CD4-positive, alpha-beta T cell treated with Interleukin-15 for 4 hours (primary cell): ENCODE measurements at places on chromosomes 12 and 14.

GRCh38 chr12:66365718-66366490, 63.6 kb downstream of the HELB start:
- DNase-seq = no peak

DNA sequence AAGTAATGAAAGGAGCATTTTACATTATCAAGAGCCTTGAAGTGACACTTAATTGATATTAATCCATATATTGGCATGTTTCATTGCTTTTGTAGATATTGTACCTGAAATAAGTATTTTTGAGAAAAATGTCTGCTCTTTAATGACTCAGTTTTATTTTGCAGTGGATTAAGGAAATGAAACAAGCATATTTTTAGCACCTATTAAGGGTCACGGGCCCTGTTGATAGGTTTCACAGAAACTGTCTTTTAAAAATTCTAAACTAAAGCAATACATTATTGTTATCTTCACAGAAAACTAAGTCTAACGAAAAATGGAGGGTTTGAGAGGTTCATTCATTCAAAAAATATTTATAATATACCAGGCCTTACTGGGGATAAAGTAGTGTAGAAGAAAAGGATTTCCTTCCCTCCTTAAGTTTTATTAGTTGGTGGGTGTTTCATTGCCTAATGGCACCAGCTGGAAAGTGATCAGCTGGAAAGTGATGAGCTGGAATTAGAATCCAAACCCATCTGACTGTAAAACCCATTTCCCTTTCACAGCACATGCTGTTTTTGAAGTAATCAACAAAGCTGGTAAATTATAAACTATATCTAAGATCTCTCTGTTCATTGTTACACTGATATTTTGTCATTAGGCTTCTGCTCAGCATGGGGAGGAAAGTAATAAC, 54.2 kb downstream of the PTPRQ start:
- no peak for DNase-seq

GRCh38 chr12:54358191-54358944, 5.9 kb downstream of the GPR84 start:
- DNase-seq = peak; percentile 45

DNA sequence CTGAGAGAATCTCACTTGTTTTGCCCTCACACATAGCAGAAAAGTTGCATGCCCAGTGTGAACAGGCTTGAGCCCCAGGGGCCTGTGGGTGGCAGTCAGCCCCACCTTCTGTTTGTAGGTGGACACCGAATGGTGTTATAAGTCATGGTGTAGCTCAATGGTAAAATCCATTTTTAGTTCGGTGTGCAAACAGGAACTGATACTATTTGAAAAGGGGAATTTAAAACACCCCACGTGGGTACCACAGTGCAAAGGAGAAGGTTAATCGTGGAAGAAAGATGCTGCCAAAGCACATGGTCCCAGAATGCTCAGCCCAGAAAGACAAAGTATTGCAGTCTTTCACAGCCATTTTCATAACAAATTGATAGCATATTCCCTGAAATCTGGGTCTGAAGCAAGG, 71.8 kb upstream of the GZMB start:
- no peak for DNase-seq

- no peak for DNase-seq
Observed at GRCh38 chr12:104250366-104251125, 35.0 kb downstream of the TXNRD1 start.

- no peak for DNase-seq
Observed at GRCh38 chr12:75632442-75632841, 121.0 kb upstream of the KRR1 start.

DNA sequence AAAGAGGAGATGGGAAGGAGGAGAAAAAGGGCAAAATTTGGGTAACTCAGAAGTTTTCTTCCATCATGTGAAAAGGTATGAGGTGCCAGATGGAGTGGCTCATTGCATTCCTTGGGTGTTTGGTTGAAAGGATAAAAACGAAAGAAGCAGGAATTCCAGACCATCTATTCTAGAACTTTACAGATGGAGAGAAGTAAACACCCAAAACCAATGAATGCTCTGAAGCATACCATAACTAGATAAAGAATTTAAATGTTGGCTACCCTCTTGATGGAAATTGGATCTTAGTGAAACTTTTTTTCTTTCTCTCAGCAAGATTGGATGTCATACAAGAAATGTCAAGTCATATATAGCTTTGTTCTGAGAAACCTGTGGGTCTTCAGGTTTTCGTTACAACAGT, 175.6 kb upstream of the FAR2 start:
- DNase-seq = no peak

DNA sequence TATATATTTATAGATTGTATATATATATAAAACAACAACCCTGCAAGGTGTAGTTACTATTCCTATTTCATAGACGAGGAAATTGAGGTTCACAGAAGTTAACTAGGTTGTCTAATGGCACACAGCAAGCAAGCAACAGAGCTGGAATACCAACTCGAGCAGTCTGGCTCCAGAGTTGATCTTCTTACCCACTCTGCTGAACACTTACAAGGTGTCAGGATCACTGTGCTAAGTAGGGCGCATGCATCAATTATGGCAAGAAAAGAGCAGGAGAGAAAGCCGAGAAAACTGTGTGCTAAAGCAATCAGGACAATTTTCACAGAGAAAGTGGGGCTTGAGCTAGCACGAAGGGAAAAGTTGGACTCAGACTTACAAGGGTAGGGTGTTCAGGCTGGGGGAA, 15.9 kb upstream of the ARMH4 start:
- DNase-seq = no peak

DNA sequence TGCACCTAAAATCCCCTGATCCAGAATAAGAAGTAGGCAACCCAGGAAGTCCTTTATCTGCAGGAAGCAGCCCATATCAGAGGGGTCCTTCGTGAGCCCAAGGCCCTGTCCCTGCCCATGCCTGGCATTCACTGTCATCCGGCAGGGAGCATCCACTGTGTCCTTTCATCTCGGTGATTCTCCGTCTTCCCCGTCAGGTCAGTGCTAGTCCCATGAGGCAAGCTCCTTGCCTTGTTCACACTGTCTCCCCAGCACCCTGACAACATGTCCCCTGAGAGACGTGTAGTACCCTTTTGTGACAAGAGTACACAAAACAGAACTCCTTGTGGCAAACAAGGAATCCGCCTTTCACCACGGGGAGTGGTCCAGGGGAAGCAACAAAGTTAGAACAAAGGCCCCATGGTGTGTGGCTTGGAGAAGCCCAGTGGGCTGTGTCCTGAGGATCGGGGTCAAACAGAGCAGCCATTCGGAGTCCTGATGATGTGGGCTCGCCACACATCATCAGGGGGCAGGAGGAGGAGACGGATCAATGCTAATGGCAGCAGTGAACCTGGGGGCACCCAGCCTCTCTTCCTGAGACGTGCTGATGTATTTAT, 112.1 kb downstream of the DICER1 start:
- no peak for DNase-seq

- no peak for DNase-seq
Observed at GRCh38 chr14:99816642-99817041, 23.4 kb downstream of the EML1 start.

- DNase-seq = no peak
Observed at GRCh38 chr14:30349520-30349919, 209.4 kb upstream of the G2E3 start.

DNA sequence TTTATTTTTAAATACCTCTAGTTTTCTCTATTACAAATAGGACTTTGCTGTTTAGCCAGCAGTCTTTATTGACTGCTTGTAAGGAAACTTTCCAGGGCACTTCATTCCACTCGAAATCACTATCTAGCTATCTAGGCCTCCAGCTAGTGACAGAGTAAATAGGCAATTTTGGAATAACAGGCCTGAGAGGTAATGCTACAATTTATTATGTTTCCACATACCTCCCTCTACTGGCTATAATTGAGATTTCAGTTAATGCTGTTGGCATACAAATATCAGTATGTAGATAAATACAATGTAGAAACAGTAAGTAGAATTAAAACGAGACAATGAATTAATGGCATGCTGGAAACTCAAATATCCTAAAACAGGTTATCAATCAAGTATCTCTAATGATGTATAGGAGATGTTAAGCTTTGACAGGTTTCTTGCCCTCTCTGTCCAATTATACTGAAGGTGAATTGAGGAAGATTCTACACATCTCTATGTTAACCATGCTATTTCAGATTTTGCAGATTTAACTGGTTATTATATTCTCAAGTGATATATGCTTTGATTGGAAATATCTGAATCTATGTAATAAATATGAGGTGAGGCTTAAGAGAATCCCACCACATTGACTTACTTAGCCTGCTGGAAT, 7.2 kb downstream of the DTD2 start:
- peak; percentile 23 for DNase-seq

DNA sequence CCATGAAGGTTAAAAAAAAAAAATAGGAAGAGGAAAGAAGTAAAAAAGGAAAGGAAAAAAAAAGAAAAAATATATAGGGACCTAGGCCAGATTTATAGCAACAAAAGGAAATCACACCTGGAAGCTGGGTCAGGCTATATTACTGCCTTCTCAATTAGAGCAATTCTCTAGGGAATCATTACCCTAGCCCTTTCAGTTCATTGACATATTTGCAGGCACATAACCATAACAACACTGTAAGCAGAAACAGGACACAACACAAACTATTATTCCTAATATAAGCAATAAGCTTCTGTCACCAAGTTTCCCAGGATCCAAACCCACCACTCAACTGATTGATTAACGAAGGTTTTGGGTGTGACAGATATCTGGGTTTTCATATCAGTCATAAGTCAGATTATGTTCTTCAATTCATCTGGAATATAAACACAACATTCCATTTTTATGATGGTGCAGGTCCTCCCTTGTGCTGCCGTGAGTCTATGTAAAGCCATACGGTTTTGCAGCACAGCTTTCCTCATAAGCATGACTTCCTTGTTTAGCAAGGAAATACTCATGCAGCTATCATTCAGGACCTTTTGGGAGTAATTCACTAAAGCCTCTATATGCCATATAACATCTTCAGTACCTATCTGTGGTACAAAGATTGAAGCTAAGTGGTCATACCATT, 4.2 kb downstream of the PCNX4 start:
- DNase-seq = no peak

DNA sequence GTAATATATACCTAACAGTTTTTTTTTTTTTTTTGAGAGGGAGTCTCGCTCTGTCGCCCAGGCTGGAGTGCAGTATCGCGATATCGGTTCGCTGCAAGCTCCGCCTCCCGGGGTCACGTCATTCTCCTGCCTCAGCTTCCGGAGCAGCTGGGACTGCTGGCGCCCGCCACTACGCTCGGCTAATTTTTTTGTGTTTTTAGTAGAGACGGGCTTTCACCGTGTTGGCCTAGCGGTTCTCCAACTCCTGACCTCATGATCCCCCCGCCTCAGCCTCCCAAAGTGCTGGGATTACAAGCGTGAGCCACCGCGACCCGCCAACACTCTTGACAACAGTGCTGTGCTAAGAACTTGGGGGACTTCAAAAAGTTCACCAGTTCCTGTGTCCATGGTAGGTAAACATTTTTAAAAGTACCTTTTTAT, 63.5 kb downstream of the FOXG1 start:
- DNase-seq = no peak

- no peak for DNase-seq
Observed at GRCh38 chr12:76757694-76758093, 6.2 kb upstream of the ZDHHC17 start.

DNA sequence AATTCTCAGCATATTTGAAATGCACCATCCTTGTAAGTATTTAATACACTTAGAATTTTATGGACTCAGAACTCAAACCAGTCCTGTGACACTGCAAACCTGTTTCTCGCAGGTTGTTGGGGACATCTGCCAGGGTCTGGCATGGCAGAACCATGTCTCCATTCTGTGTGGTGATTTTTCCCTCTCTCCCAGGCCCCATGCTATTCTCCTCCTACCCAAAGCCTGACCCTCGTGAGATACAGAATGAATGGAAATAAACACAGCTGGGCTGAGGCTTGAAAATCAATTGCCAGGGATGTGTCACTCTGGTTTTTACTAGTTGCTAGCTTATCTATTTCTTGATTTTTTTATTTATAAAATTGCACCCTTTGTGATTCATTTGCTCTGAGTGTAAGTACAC, 19.8 kb downstream of the TPH2 start:
- no peak for DNase-seq

- no peak for DNase-seq
Observed at GRCh38 chr14:62691647-62692489, 353.4 kb downstream of the KCNH5 start.

GRCh38 chr12:50887191-50887590, 44.5 kb downstream of the TMPRSS12 start:
- no peak for DNase-seq

- DNase-seq = no peak
Observed at GRCh38 chr12:89878950-89879349, 170.3 kb upstream of the ATP2B1 start.

DNA sequence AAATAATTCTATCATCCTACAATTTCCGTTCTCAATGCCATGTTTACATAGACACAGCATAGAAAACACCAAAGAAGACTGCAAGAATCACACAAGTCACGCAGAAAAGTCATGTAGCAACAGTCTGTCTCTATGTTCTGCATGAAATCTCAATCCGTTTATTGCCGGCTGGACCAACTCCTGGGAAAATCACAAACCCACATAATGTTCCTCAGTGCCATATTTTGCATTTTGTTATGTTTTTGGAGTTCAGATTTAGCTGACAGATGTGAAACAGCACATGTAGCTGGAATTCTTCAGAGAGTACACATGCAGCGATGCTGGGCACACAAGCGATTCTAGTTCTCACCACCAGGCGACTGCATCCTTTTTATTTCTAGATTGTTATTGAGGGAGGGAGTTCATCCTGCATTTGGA, 193.1 kb downstream of the APAF1 start:
- no peak for DNase-seq

- no peak for DNase-seq
Observed at GRCh38 chr14:67986131-67986841, 166.7 kb downstream of the RAD51B start.

DNA sequence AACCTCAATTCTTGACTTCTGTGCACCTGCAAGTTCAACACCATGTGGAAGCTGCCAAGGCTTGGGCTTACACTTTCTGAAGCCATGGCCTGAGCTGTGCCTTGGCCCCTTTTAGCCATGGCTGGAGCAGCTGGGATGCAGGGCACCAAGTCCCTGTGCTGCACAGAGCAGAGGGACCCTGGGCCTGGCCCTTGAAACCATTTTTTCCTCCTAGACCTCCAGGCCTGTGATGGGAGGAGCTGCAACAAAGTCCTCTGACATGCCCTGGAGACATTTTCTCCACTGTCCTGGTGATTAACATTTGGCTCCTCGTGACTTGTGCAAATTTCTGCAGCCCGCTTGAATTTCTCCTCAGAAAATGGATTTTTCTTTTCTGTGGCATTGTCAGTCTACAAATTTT, 132.4 kb downstream of the TPH2 start:
- no peak for DNase-seq

DNA sequence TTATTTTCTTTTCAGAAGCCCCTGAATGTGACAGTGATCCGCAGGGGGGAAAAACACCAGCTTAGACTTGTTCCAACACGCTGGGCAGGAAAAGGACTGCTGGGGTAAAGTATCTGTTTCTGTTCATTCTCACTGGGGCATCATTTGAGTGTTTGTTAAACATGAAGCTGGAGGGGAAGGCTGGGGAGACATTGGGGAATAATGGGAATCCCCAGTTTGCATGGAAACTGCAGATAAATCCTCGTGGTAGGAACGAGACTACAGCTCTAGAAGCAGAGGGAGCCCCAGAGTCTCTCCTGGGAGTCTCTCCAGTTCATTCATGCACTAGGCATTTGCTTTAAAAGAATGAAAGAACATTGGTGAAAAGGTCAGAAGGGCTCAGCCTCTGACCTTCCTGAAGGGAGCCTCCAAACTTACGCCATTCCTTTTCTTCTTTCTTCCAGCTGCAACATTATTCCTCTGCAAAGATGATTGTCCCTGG, 2.5 kb upstream of the CFAP251 start:
- no peak for DNase-seq
